HuH-7 (cell line): ENCODE measurements at places on chromosomes 1 and 21.

- no peak for DNase-seq
Measured at GRCh38 chr21:41135746-41136145, 32.2 kb upstream of the BACE2 start.

- DNase-seq: no peak
Measured at GRCh38 chr1:184296466-184297243, 90.2 kb upstream of the C1orf21 start.

DNA sequence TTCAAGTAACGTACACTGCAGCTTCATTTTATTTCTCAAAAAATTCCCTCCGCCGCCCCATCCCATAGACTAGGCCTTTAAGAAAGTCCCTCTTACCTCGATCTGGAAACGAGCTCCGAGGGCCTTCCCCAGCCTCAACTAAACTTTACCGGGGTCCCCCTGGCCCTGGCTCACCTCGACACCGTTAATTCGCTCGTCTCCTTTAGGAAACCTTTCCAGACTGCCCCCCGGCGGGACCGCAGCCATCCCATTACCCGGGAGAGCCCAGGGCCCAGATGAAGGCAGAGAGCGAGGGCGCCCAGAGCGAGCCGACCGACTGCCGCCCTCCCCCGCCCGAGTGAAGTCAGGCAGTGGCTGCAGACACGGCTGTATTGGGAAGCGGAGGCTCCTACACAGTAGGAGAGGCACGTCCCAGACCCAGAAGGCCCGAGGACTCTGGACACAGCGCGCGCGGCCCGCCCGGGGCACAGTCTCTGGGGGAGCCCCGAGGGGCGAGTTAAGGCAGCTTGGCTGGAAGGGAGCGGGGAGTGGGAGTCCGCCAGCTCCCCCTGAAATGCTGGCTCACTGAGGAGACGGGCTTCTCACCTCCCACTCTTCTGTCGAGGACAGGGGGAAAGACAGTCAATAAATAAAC, 14.6 kb downstream of the SEMA6C start:
- DNase-seq: no peak

- DNase-seq: no peak
Measured at GRCh38 chr21:36701756-36702621, 3.1 kb downstream of the SIM2 start.

DNA sequence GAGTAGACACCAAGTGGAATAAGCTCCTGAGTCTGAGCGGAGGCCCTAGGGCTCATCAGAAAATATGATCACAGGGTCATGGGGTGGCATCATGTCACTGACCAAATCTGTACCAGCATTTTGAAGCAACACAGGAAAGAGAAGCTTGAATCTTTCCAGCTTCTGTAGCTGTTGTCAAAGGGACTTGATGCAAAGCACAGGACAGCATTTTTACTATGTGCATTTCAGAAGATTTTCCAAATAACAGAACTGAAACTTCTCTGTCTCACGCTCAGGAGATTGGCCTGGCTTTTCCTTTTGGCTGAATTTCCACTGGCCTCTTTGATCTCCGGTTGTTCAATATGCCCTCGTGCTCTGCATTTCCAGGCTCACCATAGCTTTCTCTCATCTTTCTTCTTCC, 127.2 kb upstream of the ATP1B1 start:
- no peak for DNase-seq

GRCh38 chr1:145936247-145936646, 9.0 kb upstream of the RBM8A start:
- DNase-seq: no peak

GRCh38 chr1:119002028-119002686, 14.0 kb upstream of the TBX15 start:
- DNase-seq: no peak

DNA sequence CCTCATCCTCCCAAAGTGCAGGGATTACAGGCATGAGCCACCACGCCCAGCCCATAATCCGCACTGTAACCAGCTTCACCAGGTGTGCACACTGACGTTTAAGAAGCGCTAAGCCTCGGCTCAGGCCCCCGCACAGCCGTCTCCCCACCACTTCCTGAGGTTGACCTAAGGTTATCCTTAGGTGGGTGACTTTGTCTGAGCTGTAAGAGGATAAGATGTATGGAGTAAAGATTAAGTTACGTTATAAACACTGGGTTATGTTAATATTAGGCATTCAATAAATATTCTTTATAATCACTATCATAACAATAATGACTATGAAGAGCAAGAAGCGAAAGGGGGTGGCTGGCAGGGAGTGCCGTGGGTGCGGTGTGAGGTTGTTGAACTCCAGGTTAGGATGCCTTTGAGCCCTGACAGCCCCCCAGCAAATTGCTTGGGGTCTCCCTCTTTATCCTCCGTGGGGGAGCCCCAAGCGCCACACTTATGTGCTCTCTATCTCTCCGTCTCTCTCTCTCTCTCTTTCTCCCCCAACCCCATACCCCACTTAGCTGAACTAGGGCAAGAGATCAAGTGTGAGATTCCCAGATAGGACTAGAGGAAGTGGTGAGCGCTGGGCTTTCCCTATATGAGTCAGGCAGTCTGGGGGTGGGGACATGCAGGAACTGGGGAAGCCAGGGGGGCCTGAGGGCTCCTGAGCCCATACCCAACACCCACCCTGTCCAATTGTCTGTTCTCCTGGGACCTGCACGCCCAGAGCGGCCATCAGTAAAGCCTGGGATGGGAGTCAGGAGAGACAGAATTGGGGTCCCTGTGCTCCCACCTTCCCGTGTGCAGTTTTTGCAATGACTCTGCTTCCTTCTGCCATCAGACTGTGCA, 7.6 kb downstream of the EFHD2 start:
- no peak for DNase-seq

- no peak for DNase-seq
Measured at GRCh38 chr1:40414331-40414730, 35.9 kb upstream of the ZFP69B start.

DNA sequence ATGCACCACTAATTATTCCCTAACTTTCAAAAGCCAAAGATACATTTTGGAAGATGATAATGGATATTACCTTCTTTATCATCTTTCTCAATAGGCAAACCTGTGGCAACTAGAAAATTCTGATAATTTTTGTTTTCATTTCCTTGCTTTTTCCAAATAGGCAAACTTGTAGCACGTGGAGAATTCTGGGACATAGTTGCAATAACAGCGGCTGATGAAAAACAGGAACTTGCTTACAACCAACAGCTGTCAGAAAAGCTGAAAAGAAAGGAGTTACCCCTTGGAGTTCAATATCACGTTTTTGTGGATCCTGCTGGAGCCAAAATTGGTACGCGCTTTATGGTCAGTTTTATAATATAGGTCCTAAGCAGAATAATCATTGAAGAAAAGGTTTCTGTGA, 1.5 kb downstream of the FPGT start:
- no peak for DNase-seq

DNA sequence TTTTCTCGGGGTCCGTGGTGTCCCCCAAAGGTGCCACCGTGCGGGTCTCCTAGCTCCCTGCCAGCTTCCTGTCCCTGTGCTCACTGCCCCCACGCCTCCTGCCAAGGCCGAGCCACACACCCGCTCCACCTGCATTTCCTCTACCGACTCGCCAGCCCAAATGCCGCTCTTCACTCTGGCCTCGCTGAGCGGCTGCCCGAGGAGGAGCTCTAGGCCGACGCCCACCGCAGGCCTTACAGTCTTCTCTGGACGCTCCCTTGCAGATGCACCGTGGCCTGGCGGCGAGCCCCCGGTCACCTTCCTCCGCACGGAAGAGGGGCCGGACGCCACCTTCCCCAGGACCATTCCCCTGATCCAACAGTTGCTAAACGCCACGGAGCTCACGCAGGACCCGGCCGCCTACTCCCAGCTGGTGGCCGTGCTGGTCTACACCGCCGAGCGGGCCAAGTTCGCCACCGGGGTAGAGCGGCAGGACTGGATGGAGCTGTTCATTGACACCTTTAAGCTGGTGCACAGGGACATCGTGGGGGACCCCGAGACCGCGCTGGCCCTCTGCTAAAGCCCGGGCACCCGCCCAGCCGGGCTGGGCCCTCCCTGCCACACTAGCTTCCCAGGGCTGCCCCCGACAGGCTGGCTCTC, 26.3 kb downstream of the FTCD start:
- no peak for DNase-seq

- no peak for DNase-seq
Measured at GRCh38 chr1:95386915-95387314, 152.9 kb downstream of the RWDD3 start.

- DNase-seq: no peak
Measured at GRCh38 chr1:72892461-72892860, 610.1 kb upstream of the NEGR1 start.

- DNase-seq: no peak
Measured at GRCh38 chr21:42732033-42732410, 78.6 kb downstream of the PDE9A start.

GRCh38 chr1:238252033-238252802, 361.5 kb upstream of the ZP4 start:
- DNase-seq: peak; percentile 51

- no peak for DNase-seq
Measured at GRCh38 chr1:225389843-225390242, 38.0 kb downstream of the LBR start.

DNA sequence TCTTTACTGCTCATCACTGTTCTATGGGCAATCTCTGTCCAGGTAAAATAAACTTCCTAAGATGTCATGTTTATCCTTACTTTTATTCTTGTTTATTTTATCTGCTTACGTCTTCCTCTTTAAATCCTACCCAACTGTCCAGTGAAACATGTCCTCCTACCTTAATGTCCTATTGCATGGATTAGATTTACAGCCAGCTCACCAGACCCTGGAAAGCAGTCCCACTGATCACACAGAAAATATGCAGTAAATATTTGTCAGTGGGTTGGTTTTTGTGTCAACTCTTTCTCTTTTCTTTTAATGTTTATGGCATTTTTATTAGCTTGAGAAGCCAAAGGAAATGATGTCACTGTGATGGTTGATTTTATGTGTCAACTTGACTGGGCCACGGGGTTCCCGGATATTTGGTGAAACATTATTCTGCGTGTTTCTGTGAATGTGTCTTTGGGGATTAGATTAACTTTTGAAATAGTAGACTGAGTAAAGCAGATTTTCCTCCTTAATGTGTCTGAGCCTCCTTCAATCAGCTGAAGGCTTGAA, 258.3 kb downstream of the SRGAP2C start:
- no peak for DNase-seq

DNA sequence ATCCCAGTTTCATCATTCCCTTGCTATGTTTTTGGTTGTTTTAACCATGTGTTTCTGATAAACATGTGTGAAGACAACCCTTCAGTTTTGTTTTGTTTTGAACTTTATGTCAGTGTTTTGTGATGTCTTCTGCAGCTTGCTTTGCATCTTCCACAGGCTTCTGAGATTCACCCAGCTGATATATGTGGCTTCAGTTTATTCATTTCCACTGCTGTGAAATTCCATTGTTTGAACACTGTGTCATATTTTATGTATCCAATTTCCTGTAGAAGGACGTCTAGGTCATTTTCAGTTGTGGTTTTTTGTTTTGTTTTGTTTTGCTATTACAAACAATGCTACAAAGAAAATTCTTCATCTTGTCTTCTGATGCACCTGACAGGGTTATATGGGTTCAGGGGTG, 27.2 kb upstream of the SLC26A9 start:
- no peak for DNase-seq

- DNase-seq: no peak
Measured at GRCh38 chr1:231418741-231419107, 3.4 kb downstream of the EGLN1 start.

GRCh38 chr1:54220004-54220811, 20.2 kb downstream of the MRPL37 start:
- DNase-seq: no peak

DNA sequence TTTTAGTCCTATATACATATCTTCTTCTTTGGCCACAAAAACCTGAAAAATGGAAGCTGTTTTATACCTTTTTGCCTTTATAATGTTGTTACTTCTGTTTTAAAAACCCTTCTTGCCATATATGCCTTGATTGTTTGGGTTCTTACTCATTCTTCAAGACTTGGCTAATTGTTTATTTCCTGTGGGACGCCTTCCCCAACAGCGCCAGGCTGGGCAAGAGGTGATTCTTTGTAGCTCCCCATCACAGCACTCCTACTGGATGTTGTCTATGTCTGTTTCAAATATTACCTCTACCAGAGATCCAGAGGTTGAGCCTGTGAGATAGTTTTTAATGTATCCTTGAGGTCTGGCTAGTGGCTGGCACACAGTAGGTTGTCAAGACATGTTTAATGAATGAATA, 73.2 kb upstream of the CYP2J2 start:
- DNase-seq: no peak

- DNase-seq: peak; percentile 24
Measured at GRCh38 chr1:165288350-165289120, 68.0 kb downstream of the LMX1A start.

GRCh38 chr1:4585216-4585615, 69.2 kb upstream of the AJAP1 start:
- DNase-seq: peak; percentile 46

- DNase-seq: no peak
Measured at GRCh38 chr1:172544481-172545104, 11.6 kb downstream of the SUCO start.

DNA sequence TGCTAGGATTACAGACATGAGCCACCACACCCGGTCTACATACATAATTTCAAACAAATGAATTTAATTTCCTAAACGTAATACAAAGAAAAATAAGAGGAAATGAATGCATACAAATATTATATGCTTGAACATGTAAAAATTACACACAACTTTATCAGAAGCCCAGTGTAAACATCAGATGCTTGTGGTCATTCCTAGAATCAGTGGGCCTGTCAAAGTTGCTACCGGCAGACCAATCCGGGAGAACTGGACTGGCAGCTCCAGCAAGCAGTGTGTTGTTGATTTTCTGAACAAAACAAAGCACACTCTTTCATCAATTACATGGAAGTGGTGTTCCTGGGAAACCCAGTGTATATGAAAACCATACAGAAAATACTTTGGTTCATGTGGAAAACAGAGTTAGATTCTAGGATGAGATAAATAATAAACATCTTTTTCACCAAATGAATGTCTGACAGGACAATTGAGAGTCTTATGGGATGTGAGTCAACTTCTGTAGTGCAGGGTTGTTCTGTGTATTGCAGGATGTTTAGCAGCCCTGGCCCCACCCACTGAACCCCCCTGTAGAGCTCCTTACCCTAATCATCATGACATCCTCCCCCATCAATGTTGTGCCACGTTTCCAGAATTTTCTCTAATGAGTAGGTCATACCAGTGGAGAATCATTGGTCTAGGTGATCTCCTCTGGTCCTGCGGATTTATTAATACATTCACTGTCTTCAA, 33.8 kb downstream of the MFSD2A start:
- DNase-seq: no peak

GRCh38 chr1:22241811-22242210, 98.9 kb upstream of the WNT4 start:
- no peak for DNase-seq
